ENCODE measurements at places on chromosomes 4 and X.

DNA sequence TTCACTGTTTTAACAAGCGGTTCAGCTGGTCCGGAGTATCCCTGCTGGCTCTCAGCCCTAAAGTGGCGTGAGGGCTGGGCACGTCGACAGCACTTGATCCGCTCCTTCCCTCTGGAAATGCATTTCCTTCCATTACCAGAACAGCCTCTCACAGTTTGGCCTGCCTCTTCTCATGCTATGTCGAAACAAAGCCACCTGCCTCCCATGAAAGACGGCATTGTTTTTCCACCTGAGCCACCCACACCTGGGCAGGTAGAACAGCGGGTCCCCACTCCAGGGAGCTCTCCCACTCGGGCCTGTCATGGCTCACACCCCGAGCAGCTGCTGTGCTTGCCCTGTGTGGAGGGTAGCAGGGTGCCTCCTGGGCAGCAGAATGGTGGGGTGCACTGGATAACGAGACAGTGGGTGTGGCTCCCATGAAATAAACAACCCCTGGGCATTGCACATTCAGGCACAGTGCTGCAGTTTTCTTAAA is 86.2 kb downstream of the FHDC1 start:
- no peak for DNase-seq

GRCh38 chr4:104128031-104128849 is 366.5 kb downstream of the CXXC4 start:
- DNase-seq: no peak

DNA sequence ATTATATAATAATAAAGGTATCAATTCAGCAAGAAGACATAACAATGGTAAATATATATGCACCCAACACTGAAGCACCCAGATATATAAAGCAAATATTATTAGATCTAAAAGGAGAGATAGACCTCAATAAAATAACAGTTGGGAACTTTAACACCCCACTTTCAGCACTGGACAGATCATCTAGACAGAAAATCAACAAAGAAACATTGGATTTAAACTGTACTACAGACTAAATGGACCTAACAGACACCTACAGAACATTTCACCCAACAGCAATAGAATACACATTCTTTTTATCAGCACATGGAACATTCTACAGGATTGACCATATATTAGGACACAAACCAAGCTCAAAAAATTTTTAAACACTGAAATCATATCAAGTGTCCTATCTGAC is 76.6 kb downstream of the CBR4 start:
- DNase-seq: no peak

GRCh38 chrX:17736478-17736855 is 826 bp upstream of the SCML1 start:
- DNase-seq: no peak

DNA sequence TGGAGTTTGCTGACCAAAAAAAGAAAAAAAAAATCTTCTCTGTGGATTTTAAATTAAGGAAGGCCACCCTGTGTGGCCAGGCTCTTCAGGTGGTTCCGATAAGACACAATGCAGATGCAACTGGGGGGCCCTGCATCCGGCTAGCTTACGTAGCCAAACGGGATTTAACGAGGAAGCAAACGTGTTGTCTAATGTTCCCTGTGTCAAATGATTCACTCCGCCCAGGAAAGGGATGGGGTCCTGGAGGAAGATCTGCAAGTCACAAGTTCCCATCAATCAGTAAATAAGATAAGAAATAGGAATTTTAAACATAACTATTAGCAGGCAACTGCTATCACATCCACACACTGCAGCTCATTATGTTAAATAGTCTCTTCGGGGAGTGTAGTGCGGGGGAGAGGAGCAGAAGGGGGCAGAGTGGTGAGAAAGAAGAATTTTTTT is 216.4 kb upstream of the GYPA start:
- DNase-seq: no peak

- DNase-seq: no peak
These were observed 63.6 kb upstream of the MAP3K15 start for GRCh38 chrX:19578956-19579355.

DNA sequence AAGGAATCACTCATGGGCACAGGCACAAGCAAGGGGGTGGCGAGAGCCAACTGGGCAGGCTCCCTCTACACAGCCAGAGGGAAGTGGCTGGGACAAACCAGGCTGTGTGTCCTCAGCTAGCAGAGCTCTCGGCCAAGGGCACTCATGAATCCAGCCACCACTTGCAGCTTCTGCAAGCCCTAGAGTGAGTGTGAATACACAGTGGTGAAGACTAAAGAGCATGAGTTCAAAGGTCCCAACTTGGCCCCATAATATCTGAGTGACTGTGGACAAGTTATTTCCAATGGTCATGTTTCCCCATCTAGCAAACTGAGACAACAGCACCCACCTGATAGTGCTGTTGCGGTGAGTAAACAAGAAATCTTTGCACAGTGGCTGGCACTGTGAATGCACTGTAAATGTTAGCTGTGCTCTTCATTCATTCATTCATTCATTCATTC is 51.7 kb downstream of the ADGRG2 start:
- no peak for DNase-seq

GRCh38 chr4:44652002-44652401 is 577 bp upstream of the YIPF7 start:
- no peak for DNase-seq

DNA sequence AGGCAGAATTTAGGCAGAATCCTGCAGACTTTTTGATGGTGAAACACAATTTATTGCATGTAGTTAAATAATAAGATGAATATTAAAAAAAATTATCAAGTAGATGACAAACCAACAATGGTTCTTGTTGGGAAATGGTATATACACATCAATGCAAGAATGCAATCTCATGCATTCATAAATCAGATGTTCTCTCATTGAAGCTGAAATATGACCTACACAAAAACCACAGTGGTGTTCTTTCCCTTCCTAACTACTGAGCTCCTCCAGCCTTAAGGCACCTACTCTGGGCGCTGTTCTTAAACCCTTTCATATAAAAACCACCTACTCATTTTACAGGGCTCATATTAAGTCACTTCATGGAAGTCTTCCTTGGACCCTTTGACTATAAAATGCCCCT is 64.1 kb downstream of the ANTXR2 start:
- DNase-seq: no peak
